A673 (cell line): ENCODE measurements at places on chromosomes 7 and 10. TPM values are rescaled to one million over a fixed set of nuclear protein-coding genes. Genes with fewer than 3 reads are reported as not detected.

Gene STEAP1
- 188 and 213 TPM in 2 replicates for total RNA-seq

Gene ANKRD61
- 0.98 and 1.1 TPM in 2 replicates for total RNA-seq

Gene MARCHF5
- total RNA-seq: 76.7 and 79.9 TPM in 2 replicates

Gene FGF8
- total RNA-seq: not detected in 2 replicates
